NCI-H146 (cell line): ENCODE measurements at places on chromosomes 6 and 20.

- DNase-seq, result no peak
Observed at GRCh38 chr6:15922510-15923250, 206.2 kb upstream of the MYLIP start.

DNA sequence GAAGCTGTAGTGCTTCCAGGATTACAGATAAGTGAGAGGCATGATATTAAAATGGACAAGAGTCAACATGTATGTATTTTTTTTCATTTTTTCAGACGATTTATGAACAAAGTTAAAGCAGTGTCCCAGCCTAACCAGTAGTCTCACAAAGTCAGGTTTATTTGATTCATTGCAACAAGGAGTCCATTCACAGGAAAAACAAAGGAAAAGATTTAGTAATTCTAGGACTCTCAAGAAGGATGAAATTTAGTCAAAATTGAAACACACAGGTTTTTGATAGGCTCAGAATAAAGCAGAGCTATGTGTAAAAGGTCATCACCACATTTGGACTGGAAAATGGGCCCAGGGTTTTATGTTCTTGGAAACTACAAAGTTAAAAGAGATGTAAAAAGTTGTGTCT lies 84.0 kb downstream of the ZNF133 start:
- DNase-seq, result no peak

DNA sequence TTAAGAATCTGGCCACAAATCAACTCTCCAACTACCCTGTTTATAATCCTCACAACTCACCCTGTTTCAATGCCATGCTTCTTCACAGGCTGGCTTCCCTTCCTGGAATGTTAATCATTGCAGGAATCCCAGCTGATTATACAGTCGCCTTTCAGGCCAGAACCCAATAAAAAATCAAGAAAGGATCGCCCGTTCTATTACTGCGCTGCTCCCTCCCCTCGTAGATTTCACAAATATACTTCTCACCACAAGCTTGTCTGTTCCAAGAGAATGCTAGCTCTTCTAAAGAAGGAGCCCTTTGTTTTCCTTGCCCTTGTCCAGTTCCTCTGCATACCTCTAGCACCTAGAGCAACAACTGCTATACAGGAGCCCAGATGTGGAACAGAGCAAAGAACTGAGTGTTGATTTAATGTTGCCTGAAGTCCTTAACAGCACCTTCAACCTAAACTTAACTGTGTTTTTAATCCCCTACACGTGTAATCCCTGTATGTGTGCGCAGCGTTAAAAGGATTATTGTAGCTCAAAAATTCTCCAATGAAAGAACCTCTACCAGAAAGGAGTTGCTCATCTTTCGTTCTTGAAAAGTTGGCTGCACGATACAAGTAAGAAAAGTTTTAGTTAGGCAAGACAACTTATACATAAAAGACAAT lies 988 bp downstream of the ECHDC1 start:
- DNase-seq, result peak; percentile 21

- no peak for DNase-seq
Observed at GRCh38 chr20:1014471-1014870, 12.4 kb upstream of the RSPO4 start.

DNA sequence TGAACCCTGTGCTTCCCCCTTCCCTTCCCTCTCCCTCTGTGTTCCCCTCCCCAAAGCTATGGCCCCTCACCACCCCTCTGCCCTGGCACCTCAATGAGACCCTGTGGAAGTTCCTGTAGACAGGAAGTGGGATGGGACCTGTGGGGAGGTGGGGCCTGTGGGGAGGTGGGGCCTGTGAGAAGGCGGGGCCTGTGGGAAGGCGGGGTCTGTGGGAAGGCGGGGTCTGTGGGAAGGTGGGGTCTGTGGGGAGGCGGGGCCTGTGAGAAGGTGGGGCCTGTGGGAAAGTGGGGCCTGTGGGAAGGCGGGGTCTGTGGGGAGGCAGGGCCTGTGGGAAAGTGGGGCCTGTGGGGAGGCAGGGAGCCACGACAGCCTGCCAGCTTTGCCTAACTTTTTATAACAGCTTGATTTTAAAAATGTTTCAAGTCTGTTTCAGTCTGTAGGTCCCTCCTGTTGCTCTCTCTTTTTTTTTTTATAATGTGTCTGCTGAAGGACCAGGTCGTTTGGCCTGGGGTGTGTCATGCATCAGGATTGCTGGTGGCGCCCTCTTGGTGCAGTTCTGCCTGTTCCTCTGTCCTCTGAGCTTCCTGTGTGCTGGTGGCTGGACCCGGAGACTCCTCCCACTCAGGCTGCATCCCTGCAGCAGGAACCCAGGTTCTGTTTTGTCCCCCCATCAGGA lies 70.5 kb upstream of the SLCO4A1 start:
- DNase-seq, result no peak

GRCh38 chr6:35582315-35582714 lies 69.6 kb upstream of the TULP1 start:
- DNase-seq, result no peak

DNA sequence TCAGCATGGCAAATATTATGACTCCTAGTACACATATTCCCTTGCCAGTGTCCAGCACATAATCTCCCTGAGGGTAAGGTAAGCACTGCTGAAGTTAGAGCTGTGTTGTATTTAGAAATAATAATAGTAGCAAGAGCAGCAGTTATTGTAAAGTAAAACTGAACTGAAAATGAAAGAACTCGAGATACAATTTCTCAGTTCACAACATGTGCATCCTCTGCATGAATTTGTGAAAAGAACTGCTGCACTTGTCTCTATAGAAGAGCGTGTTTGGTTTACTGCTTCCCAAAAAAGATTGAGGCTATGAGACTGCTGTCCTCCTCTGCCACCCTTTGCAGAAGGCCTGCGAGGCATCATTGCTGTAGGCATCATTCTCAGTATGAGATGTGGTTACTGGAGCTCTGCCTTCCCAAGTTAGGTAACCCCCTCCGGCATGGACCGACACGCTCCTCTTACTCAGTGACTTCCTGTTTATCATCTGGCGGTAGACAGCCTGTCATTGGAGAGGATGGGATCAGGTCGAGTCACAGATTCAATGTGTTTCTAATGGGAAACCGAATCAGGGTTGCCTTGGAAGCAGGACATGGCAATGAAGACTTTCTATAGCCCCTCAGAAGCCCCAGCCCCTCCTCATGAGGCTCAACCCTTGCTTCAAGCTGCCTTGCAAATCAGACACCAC lies 48.1 kb downstream of the SLC24A3 start:
- no peak for DNase-seq

DNA sequence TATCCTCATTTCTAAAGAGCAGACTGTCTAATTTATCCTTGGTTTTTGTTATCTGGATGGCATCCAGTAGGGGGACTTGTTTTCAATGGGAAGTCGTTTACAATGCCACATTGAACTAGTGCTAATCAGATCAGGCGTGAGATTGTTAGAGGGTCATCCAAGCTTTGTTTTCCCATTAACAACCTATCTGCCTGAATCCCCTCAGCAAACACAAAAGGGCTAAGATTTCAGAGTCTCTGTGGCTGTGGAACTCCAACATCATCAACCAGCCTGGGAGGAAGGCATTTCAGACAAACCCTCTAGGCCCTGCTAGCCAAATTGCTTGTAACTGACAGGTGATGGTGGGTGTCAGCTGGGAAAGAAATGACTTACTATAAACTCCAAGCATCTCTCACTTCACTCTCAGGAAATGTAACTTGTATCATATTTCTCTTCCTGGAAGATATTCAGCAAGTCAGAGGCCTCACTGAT lies 47.7 kb downstream of the COL19A1 start:
- no peak for DNase-seq

GRCh38 chr6:45640081-45640491 lies 262.4 kb upstream of the SUPT3H start:
- DNase-seq, result no peak

GRCh38 chr20:17934141-17934862 lies 34.3 kb downstream of the SNX5 start:
- DNase-seq, result no peak

DNA sequence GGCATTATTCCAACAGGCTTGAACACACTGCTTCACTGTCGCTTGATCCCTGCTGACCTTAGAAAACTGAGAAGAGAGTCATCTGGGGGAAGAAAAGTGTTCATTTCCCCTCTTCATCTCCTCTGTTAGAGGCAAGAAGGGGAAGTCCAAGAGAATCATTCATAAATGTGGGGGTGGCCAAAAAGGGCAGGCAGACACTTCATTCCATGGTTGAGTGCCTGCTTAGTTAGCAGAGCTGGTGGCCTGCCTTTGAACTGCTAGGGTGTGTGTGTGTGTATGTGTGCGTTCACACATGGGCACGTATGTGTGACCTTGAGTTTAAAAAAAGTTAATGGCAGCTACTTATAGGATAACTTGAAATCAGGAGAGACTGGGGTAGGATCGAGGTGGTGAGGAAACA lies 39.4 kb upstream of the RFPL4B start:
- no peak for DNase-seq

GRCh38 chr6:52065621-52066020 lies 21.8 kb downstream of the PKHD1 start:
- no peak for DNase-seq

GRCh38 chr6:75611702-75612375 lies 10.2 kb downstream of the SENP6 start:
- no peak for DNase-seq

- DNase-seq, result no peak
Observed at GRCh38 chr6:137970368-137970767, 103.3 kb downstream of the TNFAIP3 start.

DNA sequence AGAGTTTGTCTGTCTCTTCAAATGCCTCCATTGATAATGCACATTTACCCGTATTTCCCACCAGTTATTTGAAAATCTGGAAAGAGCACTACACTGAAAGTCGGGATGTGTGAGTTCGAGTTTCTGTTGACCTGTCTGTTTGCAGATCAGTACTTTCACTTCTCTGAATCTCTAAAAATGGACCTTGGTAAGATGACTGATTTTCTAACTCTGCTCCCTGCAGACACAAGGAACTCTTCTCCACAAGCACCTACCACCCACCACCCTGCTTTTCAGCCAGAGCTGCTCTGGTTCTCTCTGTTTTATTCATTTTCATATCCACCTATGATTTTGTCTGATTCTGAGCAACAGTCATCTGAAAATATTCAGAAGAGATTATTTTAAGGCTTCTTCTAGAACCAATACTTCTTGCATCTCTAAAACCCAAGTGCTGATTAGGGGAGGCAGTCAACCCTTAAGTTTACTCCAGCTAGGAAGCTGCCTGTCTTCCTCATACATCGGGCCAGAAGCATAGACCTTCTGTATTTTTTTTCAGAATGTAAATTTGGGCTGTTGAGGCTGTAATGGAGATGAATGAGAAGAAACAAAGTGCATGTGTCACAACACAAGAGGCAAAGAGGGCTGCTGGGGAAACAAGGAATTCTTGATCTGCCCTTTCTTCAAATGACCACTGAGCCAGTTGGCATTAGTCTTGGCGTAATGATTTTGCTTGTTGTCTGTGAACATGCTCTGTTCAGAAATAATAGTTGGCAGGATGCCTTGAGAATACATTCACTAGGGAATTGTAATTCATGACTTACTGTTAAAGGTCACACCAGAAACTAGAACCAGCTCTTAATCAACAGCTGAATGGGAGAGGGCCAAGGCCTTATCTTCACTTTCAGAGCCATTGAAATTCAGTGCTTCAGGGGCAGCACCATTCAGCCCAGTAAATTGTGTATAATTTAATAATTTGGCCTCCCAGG lies 85.4 kb upstream of the MYLIP start:
- DNase-seq, result peak; percentile 32

- no peak for DNase-seq
Observed at GRCh38 chr6:81326881-81327561, 425.5 kb downstream of the TENT5A start.

GRCh38 chr20:20447196-20447595 lies 79.3 kb downstream of the INSM1 start:
- peak; percentile 30 for DNase-seq
